ENCODE measurements at places on chromosomes 4 and X. TPM values are rescaled to one million over a fixed set of nuclear protein-coding genes. Genes with fewer than 3 reads are reported as not detected.

The CXorf49 gene
- total RNA-seq, result not detected

The NELFA gene
- total RNA-seq, result 43.9 TPM

The GNRHR gene
- total RNA-seq, result not detected

The ZCCHC4 gene
- total RNA-seq, result 12.7 TPM

The IL2RG gene
- total RNA-seq, result 389 TPM

The TADA2B gene
- total RNA-seq, result 27.1 TPM

DNA sequence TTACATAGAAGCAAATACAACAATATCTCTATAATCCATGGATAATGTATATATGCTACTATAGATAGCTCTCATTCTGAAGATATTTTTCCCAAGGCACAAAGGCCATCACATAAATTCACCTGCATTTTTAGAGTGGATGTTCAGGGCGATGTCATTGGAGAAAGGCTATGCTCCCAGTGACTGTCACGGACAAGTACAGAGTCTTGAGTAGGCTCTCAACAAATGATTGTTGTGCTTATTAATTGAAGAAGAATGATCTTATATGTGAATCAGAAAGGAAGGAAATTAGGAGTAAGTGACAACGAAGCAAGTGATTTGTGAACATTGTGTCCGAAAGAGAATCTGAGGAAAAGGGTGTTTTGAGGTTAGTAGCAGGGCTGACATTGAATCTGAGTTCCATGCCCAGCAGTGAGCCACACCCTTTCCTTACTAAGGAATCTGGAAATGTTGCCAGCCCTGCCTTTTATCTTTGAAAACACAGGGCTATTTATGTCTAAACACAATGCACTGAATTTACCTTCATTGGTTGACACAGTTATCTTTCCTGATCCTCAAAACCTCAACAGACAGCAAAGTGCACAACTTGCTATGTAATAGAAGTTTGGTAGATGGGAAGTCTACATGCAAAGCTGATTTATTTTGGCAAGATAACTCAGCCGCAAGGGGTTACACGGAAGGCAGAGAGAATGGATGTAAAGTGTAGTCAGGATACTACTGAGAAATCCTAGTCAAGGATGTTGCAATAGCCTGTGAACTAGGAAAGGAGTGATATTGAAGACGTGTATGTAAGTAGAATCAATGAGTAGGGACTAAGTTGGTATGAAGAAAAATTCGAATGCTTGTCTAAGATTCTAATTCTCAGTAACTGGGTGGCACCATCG lies 50.4 kb downstream of the SORBS2 start:
- no peak for DNase-seq
- peaks cover 7% of the 10 kb centered on the region for H3K27me3 ChIP-seq
- H3K27ac ChIP-seq, result no peak overlapping the region
- no peaks in the 10 kb centered on the region for H3K4me1 ChIP-seq
- no peaks in the 10 kb centered on the region for H3K36me3 ChIP-seq
- no peak overlapping the region for H3K4me3 ChIP-seq

DNA sequence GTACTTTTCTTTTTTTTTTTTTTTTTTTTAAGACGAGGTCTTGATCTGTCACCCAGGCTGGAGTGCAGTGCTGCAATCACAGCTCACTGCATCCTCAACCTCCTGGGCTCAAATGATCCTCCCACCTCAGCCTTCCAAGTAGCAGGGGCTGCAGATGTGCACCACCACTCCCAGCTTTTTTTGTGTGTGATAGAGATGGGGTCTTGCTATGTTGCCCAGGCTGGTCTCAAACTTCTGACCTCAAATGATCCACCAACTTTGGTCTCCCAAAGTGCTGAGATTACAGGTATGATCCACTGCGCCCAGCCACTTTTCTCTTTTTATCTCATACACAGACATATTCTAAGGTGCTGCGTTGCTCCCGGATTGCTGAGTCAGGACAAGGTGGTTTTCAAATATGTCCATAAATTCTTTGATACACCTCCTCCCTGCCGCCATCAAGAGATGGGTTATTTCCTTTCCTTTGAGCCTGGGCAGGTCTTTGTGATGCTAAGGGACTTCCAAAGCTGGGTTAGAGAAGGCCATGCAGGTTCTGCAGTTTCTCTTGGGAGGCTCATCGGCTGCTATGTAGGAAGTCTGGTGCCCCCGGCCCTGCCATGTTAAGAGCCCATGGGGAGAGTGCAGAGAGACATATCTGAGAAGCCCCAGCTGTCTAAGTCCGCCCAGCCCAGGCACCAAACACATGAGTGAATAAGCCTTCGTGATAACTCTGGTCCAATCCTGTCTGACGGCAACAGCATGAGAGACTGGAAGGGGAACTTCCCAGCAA lies 8.4 kb upstream of the PLA2G12A start:
- no peak for DNase-seq
- no peaks in the 10 kb centered on the region for H3K4me1 ChIP-seq
- H3K27ac ChIP-seq, result no peak overlapping the region
- peaks cover 6% of the 10 kb centered on the region for H3K27me3 ChIP-seq

DNA sequence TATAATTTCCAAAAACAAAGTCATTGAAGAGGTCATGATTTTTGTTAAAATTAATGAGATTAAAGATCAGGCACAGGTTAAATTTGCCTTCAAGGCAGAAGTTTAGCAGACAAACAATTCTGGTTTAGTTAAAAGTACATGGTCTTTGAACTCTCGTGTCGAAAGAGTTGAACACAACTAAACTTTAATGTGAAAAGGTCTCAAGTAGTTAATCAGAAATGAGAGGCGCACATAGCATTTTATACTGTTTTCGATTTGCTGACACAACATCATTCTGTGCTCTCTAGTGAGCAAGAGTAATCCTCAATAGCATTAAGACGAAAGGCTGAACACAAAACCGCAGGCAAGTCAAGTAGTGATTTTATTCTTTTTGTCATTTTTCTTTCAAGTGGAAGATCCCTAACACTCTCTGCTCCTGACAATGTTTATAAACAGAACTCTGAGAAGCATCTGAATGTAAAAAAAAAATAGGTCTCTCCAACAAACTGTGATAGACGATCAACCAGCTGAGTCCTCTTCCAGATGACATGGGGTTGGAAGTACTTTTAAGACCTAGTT lies 49.8 kb downstream of the SH3RF1 start:
- no peak overlapping the region for H3K4me3 ChIP-seq
- no peak overlapping the region for H3K27ac ChIP-seq
- no peak for DNase-seq
- H3K27me3 ChIP-seq, result peaks cover 2% of the 10 kb centered on the region
- H3K4me1 ChIP-seq, result no peaks in the 10 kb centered on the region
- no peaks in the 10 kb centered on the region for H3K36me3 ChIP-seq

DNA sequence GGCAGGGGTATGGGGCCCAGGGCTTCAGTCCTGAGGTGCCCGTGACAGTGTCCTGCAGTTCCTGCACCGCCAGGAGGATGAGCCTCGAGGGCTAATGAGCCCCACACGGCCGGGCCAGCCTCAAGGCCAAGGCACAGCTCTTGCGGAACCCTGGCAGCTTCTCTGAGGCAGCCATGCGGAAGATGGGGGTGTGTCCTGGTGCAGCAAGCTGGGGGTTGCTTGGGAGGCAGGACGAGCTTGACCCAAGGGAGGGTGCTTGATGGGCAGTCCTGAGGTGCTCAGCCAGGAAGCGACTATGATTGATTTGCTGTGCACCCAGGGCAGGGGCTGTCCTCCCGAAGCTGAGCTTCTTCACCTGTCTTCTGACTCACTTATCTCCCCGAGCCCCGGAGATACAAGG lies 9.1 kb upstream of the FGFR3 start:
- DNase-seq, result no peak
- H3K4me1 ChIP-seq, result no peaks in the 10 kb centered on the region
- H3K27ac ChIP-seq, result no peak overlapping the region
- no peaks in the 10 kb centered on the region for H3K36me3 ChIP-seq
- no peaks in the 10 kb centered on the region for H3K27me3 ChIP-seq
- no peak overlapping the region for H3K4me3 ChIP-seq

GRCh38 chr4:40240040-40240653 lies 43.3 kb downstream of the RHOH start:
- H3K4me1 ChIP-seq, result peaks cover 78% of the 10 kb centered on the region
- no peaks in the 10 kb centered on the region for H3K27me3 ChIP-seq
- H3K4me3 ChIP-seq, result peak overlapping the region; percentile 81
- peak overlapping the region; percentile 92 for H3K27ac ChIP-seq

- peak overlapping the region; percentile 69 for H3K4me3 ChIP-seq
- no peaks in the 10 kb centered on the region for H3K36me3 ChIP-seq
- H3K4me1 ChIP-seq, result peaks cover 9% of the 10 kb centered on the region
- DNase-seq, result no peak
- H3K27me3 ChIP-seq, result peaks cover 46% of the 10 kb centered on the region
Observed at GRCh38 chr4:76898949-76899645, 1.2 kb upstream of the SOWAHB start.

GRCh38 chrX:118630848-118631247 lies 96.6 kb upstream of the IL13RA1 start:
- no peaks in the 10 kb centered on the region for H3K4me1 ChIP-seq

DNA sequence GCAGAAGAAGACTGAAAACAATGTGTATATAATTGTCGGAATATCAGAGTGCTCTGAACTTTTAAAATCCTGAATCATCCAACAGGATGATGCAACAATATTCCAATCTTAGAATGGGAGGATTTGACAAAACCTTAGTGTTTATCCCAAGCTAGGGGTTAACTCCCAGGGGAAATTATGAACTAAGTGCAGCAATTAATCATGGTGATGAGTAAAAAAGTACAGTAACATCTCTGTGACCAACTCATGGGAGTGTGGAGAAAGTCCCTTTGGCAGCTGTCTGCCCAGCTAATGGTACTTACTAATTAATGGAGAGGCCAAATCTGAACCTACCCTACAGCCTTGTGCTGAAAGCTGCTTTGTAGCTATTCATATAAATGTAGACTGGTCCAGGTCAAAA lies 257.6 kb upstream of the DDX53 start:
- no peaks in the 10 kb centered on the region for H3K36me3 ChIP-seq
- H3K27ac ChIP-seq, result no peak overlapping the region
- no peak overlapping the region for H3K4me3 ChIP-seq

DNA sequence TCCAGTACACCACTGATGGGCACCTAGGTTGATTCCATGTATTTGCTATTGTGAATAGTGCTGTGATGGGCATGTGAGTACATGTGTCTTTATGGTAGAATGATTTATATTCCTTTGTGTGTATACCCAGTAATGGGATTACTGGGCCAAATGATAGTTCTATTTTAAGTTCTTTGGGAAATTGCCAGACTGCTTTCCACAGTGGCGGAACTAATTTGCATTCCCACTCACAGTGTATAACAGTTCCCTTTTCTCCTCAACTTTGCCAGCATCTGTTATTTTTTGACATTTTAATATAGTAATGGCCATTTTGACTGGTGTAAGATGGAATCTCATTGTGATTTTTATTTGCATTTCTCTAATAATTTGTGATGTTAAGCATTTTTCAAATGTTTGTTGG lies 25.9 kb downstream of the CC2D2A start:
- no peak overlapping the region for H3K4me3 ChIP-seq
- H3K4me1 ChIP-seq, result no peaks in the 10 kb centered on the region
- peaks cover 6% of the 10 kb centered on the region for H3K27me3 ChIP-seq
- peaks cover 5% of the 10 kb centered on the region for H3K36me3 ChIP-seq

DNA sequence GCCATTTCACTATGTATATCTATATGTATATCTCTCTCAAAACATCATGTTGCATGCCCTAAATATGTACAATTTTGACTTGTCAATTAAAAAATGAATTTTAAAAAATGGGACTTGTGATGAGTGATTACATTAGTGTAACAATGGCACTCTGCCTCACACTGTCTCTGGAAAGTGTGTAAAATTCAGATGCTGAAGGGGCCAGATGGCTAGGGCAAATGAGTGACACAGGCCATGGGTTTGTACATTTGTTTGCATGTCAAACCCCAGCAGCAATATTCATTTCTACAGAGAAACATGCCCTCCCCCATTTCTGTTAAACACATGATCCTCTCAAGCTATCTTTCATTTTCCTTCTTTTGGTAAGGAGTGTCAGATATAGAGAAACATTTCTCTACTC lies 8.1 kb downstream of the SCARB2 start:
- no peaks in the 10 kb centered on the region for H3K27me3 ChIP-seq
- H3K27ac ChIP-seq, result no peak overlapping the region
- H3K36me3 ChIP-seq, result no peaks in the 10 kb centered on the region
- no peak for DNase-seq

DNA sequence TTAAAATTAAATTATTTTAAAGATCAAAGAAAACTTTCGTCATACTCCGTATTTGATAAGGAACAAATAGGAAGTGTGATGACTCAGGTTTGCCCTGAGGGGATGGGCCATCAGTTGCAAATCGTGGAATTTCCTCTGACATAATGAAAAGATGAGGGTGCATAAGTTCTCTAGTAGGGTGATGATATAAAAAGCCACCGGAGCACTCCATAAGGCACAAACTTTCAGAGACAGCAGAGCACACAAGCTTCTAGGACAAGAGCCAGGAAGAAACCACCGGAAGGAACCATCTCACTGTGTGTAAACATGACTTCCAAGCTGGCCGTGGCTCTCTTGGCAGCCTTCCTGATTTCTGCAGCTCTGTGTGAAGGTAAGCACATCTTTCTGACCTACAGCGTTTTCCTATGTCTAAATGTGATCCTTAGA lies at the start of gene CXCL8:
Gene CXCL8 (plus strand): TSS at position 217 of the 426 bp plus-strand sequence. CDS start 90 bp downstream, at position 307.
- H3K4me1 ChIP-seq, result no peaks in the 10 kb centered on the region
- peaks cover 3% of the 10 kb centered on the region for H3K27me3 ChIP-seq
- H3K27ac ChIP-seq, result no peak within 1 kb of the TSS
- DNase-seq, result no peak
- no peak within 1 kb of the TSS for H3K4me3 ChIP-seq

DNA sequence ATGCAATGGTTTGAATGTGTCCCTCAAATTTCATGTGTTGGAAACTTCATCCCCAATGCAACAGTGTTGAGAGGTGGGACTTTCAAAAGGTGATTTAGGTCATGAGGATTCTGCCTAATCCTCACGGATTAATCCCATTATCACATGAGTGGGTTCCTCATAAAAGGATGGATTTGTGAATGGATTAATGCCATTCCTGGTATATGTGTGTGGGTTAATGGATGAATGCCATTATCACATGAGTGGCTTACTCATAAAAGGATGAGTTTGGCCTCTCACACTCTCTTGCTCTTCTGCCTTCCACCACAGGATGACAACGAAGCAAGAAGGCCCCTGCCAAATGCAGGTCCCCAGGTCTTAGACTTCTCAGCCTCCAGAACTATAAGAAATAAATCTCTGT lies 30.5 kb upstream of the NEUROG2 start:
- peaks cover 10% of the 10 kb centered on the region for H3K36me3 ChIP-seq
- H3K27ac ChIP-seq, result no peak overlapping the region
- H3K4me1 ChIP-seq, result no peaks in the 10 kb centered on the region
- DNase-seq, result no peak
- no peak overlapping the region for H3K4me3 ChIP-seq

GRCh38 chr4:57632564-57632963 lies 522.4 kb upstream of the IGFBP7 start:
- no peak overlapping the region for H3K4me3 ChIP-seq
- H3K4me1 ChIP-seq, result no peaks in the 10 kb centered on the region
- no peak overlapping the region for H3K27ac ChIP-seq
- DNase-seq, result no peak
- H3K27me3 ChIP-seq, result no peaks in the 10 kb centered on the region

GRCh38 chr4:82223715-82224114 lies 150.1 kb downstream of the HNRNPD start:
- peak overlapping the region; percentile 46 for H3K4me3 ChIP-seq
- H3K27me3 ChIP-seq, result peaks cover 4% of the 10 kb centered on the region
- no peaks in the 10 kb centered on the region for H3K36me3 ChIP-seq
- no peak overlapping the region for H3K27ac ChIP-seq

GRCh38 chr4:51845711-51846110 lies 2.8 kb downstream of the DCUN1D4 start:
- H3K4me1 ChIP-seq, result peaks cover 12% of the 10 kb centered on the region
- no peak overlapping the region for H3K27ac ChIP-seq
- H3K27me3 ChIP-seq, result no peaks in the 10 kb centered on the region
- no peak for DNase-seq
- no peak overlapping the region for H3K4me3 ChIP-seq

- no peaks in the 10 kb centered on the region for H3K27me3 ChIP-seq
- no peak for DNase-seq
- H3K27ac ChIP-seq, result peak overlapping the region; percentile 89
- H3K36me3 ChIP-seq, result no peaks in the 10 kb centered on the region
- peaks cover 9% of the 10 kb centered on the region for H3K4me1 ChIP-seq
- peak overlapping the region; percentile 80 for H3K4me3 ChIP-seq
Observed at GRCh38 chrX:40953369-40953768, 131.9 kb upstream of the USP9X start.

All from activated naive CD8-positive, alpha-beta T cell treated with anti-CD3 and anti-CD28 coated beads, Interleukin-2, amount 10 ng/mL, durations not matched to agents 7 days and 5 days (primary cell).